Kidney tubule cell (primary cell): ENCODE measurements at places on chromosomes 7 and 10.

- no peak for DNase-seq
These were observed 96.4 kb downstream of the KCNMA1 start for GRCh38 chr10:77541247-77541646.

DNA sequence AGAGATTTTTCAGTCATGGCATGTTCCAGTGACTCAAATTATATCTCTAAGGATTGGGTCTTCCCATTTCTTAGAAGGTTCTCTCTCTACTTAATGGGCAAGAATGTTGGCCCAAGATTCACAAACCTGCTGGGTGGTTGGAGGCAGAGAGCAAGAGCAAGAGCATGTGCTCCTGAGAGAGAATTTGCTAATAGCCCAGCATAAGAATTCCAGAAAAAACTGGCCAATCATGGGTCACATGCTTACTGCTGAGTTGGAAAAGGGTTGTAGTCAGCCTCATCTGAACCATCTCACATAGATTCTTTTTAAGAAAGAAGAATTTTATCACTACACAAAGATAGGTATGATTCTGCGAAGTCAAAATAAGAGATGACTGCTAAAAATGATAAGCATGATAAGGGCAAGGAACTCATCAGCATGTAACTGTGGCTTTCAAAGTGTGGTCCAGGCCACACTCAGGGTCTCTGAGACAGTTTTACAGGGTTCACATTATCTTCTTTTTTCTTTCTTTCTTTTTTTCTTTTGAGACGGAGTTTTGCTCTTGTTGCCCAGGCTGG lies 8.2 kb upstream of the VCL start:
- DNase-seq: no peak

DNA sequence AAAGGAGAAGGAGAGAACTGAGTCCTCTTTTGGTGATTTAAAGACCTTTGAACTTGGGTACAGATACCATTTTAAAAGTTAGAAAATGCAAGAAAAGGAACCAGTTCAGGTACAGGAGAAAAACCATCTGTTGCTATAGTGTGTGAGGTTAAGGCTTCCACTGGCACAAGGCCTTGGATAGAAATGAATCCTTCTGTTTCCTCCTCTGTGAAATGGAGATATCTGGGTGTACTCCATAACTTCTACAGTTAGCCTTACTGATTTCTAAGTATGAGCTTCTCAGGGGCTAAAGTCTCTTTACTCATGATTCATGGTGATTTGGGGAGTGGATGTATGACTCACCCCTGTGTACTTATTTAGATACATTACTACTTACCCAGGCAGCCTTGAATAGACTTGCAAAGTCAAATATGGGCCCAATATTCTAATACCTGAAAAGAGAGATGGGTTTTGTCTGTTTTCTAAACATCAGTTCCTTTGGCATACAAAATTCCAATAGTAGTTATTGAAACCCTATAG lies 117.2 kb upstream of the ADO start:
- peak; percentile 35 for DNase-seq

GRCh38 chr7:44756904-44757303 lies 8.3 kb downstream of the ZMIZ2 start:
- DNase-seq: no peak

- no peak for DNase-seq
These were observed 50.4 kb downstream of the RGS10 start for GRCh38 chr10:119491966-119492757.

DNA sequence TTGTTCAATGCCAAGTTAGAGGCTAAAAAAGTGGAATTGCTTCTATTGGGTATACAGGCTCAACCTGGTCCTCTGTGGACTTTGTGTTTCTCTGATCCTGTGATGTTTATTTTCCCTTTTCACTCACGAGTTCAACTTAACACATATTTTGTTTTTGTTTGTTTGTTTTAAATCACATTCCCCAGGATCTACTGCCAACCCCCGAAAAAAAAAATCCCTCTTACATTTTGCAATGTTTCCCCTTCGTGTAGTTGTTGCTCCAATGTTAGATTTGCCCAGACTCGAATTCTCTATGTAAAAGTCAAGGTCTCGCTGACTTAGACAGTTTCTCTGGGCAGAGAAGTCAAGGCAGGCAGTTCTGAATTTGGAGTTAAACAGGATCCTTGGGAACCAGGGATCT lies 876.4 kb downstream of the CCSER2 start:
- DNase-seq: no peak

DNA sequence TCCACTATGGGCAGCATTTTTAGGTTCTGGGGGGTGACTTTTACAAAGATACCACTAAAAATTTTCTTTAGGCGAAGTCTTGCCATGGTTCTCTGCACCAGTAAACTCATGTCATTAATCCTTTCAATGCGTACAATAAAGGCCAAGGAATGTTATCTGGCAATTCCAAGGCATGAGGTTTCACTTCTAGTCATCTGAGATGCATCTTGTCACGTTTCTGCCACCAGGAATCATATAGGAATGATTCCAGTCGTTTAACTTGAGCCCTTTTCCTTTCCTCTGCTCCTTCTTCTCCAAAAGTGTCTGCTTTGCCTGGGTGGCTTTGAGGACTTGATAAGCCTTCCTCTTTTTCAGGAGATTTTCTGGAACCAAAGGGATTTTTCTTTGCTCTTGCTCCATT lies 56.8 kb downstream of the COBL start:
- no peak for DNase-seq

GRCh38 chr10:121531076-121531829 lies 67.0 kb downstream of the FGFR2 start:
- no peak for DNase-seq

- peak; percentile 47 for DNase-seq
These were observed 965 bp downstream of the ZCCHC24 start for GRCh38 chr10:79444199-79445119.

DNA sequence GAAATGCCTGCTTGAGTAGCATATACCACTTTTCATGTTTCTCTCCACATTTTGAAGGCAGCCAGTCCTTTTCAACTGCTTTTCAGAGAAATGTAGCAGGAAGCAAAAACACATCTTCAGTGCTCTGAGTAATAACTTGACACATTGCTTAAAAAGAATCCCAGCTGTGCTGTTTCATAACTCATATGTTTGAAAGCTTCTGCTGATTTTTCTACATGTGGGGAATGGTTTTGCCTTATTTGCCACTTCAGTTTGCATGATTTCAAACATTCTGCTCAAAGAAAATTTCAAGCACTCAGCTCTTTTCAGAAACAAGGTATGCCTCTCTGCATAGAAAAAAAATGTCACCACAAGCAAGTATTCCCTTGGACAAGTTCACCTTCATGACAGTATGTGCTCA lies 732.8 kb downstream of the POM121L12 start:
- no peak for DNase-seq

- DNase-seq: peak; percentile 32
These were observed 12.1 kb downstream of the TFR2 start for GRCh38 chr7:100629117-100629716.

GRCh38 chr10:89337484-89337883 lies 9.7 kb downstream of the IFIT3 start:
- DNase-seq: peak; percentile 93

GRCh38 chr7:158728911-158729645 lies 24.5 kb upstream of the NCAPG2 start:
- DNase-seq: no peak

DNA sequence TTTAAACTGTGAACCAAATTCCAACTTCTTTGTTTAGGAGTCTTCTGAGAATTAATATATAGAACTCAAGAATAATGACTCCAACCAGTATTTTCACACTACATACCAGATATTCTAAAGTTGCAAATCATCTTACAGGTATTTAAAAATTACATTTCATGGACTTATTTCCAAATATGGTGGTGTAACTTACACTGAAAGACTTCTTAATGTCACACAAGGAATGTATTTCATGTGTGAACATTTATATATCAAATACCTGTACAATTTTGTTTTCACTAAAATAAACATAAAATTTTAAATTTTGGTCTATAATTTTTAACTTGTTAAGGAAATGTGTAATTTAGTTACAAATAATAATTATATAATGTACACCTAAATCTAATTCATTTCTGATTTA lies 2.6 kb upstream of the CDK6 start:
- no peak for DNase-seq

GRCh38 chr7:157764193-157764592 lies 427.4 kb downstream of the DNAJB6 start:
- DNase-seq: no peak

DNA sequence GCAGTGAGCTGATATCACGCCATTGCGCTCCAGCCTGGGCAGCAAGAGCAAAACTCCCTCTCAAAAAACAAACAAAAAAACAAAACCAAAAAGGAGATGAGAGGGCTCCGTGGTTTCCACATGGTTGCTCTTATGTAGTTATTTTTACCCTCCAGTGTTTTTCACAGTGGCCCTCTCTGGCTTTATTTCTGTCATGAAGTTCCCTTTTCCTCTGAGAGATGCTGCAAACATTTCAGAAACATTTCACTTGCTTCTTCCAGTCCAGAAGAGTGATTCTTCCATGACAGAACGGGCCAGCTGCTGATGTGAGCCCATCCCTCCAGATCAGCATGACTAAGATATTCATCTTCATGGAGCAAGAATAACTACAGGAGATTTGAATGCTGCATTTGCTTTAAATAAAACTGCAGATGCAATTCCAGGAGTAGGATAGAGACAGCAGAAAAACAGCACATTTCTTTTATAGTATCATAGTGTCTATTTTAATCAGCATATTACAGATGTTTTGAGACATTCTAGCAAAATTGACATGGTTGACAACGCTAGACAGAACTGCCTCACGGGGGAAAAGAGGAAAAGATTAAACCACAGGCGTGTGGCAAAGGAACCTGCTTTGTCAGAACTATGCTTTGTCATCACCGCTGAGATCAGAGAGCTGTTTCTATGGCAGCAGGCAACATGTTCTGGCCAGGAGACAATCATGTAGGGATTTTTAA lies 40.3 kb downstream of the NRCAM start:
- peak; percentile 89 for DNase-seq

DNA sequence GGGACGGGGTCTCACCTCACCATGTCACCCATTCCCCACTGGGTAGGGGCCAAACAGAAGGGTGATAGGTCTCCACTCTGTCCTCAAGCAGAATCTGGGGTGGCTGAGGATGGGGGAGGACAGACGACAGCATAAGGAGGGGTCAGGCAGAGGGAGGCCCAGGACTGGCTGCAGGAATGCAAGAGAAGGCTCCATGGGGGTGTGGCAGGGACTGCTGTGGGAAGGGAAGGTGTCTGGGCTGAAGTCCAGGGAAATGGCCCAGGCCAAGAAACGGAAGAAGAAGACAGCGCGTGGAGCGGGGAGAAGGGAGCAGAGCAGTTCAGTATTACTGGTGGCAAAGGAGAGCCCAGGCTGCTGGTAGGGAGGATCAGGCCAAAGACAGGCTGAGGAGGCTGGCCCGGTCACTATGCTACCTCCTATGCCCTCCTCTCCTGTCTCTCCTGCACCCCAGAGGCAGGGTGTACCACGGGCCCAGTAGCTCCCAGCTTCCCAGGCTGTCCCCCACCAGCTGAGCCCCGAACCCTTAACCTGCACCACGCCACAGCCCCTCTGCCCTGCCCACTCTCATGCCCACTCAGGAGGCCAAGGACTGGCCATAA lies 60.9 kb downstream of the GRB10 start:
- DNase-seq: peak; percentile 16

GRCh38 chr10:69890065-69890847 lies 88.5 kb downstream of the COL13A1 start:
- no peak for DNase-seq

DNA sequence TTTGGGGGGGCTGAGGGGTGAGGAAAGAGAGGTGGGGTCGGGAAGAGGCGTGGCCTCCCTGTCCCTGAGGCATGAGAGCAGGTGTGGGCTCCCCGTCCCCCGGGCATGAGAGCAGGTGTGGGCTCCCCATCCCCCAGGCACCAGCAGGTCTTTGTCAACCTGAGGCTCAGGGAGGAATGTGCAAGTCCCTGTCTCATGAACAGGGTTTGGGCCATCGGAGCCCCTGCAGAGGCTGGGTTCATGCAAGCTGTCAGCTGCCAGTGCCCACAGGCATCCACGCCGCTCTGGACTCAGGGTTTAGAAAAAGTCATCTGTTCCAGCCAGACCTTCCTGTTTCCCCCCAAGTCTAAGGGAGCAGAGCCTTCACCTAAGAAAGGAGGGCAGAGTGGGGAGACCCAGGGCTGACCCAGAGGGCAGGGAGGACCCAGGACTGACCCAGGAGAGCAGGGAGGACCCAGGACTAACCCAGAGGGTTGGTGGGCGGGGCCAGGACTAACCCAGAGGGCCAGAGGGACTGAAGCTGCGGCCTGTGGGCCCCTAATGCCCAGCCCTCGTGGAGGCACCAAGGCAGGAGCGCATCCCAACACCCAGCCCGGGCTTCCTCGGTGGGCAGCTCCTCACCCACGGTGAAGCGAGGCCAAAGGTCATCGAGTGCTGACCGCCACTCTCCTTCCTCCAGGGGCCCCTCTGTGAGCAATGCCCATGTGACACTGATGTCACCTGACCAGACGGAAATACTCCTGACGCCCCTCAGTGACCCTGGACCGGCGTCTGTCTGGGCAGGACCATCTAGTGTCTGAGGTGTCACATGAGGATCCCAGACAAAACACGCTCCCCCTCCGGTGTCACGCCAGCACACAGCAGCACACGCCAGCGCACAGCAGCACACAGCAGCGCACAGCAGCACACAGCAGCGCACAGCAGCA lies 28.9 kb upstream of the GPR146 start:
- DNase-seq: peak; percentile 52

DNA sequence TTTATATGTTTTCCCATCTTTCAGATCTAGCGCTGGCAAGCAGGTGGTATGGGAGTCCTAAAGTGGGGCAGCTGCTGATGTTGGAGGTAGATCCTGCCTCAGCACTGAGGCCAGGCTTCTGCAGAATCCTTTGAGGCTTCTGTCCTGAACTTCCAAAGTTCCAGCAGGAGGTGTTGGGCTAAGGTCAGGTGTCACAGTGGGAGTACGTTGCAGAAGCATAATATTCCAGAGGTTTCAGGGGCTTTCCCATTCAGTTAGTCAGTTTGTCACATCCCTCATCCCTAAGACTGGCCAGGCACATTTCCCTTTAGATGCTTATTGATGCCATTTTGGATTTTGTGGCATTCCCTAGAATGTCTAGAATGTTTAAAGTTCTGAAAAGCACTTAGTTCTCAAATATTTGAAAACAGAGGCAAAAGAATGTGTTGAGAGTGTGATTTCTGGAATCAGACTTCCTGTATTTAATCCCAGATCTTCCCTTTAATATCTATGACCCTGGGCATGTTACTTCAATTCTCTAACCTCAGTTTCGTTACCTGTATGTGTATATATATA lies 319.1 kb upstream of the PHYHIPL start:
- DNase-seq: peak; percentile 55

GRCh38 chr7:100434297-100435144 lies 1.8 kb downstream of the PPP1R35 start:
- no peak for DNase-seq

GRCh38 chr10:82420001-82420400 lies 545.0 kb downstream of the NRG3 start:
- DNase-seq: no peak

GRCh38 chr7:80330434-80330833 lies 181.4 kb downstream of the GNAT3 start:
- DNase-seq: peak; percentile 19

DNA sequence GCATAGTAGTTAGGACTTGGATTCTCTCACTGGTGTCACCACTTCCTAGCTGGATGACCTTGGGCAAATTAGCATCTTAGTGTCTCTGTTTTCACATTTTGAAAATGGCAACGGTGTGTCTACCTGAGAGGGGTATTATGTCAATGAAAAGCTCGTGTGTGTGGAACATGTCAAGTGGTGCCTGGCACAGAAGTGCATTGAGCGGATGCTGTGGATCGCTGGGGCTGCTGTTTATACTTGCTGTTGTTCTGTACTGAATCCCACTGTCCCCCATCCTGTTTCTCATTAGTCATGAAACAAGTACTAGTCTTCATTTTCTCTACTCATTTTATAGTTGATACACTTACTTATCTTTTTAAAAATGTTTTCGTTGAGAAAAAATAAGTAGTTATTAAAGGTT lies 26.1 kb downstream of the RBM33 start:
- no peak for DNase-seq
